Stimulated activated CD8-positive, alpha-beta memory T cell treated with anti-CD3 and anti-CD28 coated beads, Interleukin-4, amount 100 ng/mL, for 1 hour (primary cell): ENCODE measurements at places on chromosomes 5 and 9.

DNA sequence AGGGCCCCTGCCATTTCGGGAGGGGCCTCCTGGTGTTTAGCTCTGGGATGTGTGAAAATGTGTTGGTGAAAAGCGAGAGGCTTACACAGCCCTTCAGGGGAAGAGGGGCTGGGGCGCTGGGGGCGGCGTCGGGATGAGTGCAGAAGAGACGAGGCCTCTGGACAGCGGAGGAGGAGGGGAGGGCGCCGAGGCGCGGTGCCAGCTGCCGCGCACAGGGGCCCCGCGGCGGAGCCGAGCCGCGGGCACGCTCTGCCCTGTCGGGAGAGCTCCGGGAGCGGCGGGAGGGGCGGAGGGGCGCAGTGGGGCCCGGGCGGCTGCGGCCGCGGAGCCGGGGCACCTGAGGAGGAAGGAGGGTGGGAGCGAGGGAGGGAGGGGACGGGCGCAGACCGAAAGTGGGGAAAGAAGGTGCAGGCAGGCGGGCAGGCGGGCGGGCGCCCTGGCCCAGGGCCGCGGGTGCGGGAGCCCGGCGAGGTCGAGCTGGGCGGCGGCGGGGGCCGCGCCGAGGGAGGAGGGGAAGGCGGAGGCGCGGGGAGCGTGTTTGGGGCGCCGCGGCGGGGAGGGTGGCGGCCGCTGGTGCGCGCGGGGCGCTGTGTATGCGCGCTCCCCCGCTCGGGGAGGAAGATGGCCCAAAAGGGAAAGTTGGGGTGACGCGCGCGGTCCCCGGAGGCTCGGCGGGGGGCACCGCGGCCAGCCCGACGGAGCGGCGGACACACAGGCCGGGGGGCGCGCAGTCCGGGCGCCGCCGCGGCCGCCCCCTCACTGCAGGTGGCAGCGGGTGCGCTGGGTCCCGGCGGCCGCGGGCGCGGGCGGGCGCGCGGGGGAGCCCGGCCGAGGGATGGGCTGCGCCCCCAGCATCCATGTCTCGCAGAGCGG lies at the start of gene PDE8B:
TSS of gene PDE8B (plus strand) at position 590 of the 873 bp plus-strand sequence. CDS start at position 836, 246 bp downstream.
- no peak for DNase-seq

DNA sequence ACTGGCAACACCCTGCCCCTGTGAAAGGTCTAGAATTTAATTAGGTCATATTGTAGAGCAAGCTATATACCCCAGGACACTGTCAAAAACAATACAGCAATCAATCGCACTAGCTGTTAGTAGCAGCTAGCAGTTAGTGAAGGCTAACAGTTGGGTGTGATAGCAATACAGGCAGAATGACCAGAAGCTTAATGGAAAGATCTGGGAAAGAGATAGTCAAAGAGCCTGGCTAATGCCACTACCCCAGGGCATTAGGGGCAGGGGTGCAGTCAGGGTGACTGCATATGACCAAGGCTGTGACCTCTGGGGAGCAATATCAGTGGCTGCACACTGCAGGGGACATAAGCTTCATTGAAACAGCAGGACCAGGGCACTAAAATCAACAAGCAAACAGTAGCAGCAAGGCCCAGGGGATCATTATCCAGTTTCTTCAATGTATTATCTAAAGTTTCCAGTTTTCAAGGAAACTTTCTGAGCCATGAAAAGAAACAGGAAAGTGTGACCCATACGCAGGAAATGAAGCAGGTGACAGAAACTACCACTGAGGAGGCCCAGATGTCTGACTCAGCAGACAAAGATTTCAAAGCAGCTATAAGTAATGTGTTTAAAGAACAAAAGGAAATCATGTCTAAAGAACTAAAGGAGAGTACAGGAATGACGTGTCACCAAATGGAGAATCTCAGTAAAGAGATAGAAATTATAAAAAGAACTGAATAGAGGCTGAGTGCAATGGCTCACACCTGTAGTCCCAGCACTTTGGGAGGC lies 82.4 kb downstream of the ZNF354C start:
- no peak for DNase-seq

GRCh38 chr5:124605541-124605940 lies 140.9 kb downstream of the ZNF608 start:
- DNase-seq: no peak

DNA sequence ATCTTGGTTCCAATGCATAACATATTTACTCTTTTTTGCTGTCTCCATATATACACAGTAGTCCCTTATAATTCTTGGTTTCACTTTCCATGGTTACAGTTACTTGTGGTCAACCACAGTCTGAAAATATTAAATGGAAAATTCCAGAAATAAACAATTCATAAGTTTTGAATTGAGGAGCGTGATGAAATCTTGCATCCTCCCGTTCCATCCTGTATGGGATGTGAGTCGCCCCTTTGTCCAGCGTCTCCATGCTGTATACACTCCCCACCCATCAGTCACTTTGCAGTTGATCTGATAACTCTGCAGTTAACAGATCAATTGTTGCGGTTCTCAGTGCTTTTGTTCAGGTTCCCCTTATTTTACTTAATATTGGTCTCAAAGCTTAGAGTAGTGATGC lies 11.5 kb upstream of the FAF2 start:
- DNase-seq: no peak

- DNase-seq: no peak
Observed at GRCh38 chr5:78716206-78716605, 67.6 kb upstream of the LHFPL2 start.

DNA sequence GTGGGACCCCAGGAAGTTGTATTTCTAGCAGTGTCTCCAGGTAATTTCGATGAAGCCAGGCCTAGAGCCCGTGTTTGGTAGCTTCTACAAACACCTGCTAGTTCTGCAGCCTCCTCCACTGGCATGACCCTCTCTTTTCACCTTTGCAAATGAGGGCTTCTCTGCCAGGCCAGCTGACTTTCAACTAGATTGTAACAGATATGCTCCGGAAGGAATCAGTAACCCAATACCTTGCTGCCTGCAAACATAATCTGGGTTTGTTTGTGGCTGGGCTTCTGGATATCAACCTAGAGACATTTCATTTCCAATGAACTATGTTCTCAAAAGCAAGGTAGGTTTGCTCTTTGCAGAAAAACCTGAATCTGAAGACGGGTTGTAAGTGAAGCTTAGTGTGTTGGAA lies 354.8 kb downstream of the DMRT2 start:
- no peak for DNase-seq

DNA sequence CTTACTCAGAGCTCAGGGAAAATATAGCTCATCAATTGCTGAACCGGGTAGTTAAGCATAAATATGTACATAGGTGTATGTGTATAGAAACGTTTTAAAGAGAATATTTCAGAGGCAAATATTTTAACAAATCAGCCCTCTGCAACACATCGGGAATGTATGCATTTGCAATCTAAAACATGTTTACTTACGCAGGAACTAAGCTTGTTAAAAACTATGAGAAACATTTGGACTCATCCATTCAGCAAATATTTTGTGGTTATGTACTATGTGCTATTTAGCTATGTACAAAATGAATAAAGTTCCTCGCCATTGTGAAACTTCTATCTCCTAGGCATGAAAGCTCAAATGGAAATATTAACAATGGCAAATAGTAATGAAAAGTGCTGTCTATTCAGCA lies 469.9 kb downstream of the ARHGEF28 start:
- no peak for DNase-seq

- DNase-seq: no peak
Observed at GRCh38 chr5:98781964-98782363, 8.5 kb downstream of the RGMB start.

DNA sequence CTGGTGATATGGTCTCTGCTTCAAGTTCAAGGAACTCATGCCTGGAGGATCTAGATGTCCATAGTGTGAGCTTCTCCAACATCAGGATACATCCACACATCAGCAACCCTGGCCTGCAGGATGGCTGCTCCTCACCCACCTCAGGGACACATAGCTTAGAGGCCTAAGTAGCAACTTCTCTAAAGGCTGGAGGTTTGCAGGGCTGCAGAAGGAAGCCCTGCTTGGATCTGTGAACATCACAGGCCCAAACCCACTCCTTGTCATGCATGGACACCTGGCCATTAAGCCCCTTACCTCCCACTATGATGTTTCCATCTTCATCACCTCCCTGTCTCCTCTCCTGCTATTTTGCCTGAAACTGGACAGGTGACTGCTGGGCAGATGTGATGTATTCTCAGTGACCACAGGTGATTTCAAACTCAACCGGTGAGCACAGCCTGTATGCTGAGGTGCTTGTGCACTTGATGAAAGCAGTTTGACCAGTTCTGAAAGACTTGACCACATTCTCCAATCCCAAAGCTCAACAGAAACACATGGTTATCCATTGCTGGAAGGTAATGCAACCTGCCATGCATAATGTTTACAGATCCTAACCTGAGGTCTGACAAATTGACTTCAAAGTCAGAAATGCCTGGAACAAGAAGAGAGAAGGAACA lies 205.2 kb downstream of the FSTL4 start:
- no peak for DNase-seq

DNA sequence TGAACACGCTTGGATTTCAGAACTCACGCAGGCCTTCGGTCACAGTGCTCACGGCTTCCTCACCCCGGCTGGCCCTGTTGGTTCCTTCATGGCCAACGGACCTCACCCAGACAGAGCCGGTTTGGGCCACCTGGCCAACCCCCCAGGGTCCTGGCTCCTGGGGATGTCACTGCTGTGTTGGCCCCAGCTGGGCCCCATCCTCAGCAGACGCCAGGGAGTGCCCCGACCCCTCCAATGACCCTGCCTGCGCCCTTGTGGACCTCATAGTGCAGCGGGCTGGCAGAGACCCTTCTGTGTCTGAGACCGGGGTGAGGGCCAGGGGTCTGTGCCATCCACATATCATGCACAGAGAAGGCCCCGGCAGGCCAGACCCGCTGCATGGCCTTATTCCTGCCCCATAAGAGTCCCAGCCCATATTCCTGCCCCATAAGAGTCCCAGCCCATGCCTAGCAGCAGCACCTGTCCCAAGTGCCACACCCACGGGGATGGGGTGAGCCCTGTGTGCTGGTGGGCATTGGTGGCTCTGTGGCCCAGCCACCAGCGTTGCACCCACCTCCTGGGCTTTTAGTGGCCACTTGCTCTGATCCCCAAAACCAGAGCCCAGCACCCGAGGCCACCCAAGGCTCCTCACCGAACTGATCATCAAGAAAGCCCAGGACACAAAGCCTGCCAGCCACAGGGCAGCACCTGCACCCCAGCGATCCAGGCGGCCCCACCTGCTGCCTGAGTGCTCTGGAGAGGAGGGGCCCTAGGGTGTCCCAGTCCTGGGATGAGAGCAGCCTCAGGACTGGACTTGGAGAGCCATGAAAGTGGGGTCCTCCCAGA lies 1.3 kb upstream of the LPCAT1 start:
- DNase-seq: no peak

DNA sequence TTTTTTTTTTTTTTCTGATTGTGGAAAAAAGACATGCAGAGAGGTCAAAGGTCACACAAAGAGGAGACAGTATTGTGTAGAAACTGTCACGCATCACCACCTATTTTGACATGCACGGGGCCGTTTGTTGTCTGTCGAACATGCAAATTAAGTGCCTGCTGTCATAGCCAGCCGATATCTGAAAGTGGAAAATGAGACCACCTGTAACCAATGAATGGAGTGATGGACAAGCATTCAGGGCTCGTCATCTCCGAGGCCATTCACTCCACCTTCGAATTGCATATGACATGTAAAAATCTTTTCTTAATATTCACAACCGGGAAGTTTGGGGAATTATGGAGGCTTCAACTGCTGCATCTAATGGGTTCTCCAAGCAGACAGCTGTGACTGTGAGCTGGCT lies 512.2 kb upstream of the ADAMTS16 start:
- DNase-seq: no peak
